ENCODE measurements at places on chromosomes 4 and X.

DNA sequence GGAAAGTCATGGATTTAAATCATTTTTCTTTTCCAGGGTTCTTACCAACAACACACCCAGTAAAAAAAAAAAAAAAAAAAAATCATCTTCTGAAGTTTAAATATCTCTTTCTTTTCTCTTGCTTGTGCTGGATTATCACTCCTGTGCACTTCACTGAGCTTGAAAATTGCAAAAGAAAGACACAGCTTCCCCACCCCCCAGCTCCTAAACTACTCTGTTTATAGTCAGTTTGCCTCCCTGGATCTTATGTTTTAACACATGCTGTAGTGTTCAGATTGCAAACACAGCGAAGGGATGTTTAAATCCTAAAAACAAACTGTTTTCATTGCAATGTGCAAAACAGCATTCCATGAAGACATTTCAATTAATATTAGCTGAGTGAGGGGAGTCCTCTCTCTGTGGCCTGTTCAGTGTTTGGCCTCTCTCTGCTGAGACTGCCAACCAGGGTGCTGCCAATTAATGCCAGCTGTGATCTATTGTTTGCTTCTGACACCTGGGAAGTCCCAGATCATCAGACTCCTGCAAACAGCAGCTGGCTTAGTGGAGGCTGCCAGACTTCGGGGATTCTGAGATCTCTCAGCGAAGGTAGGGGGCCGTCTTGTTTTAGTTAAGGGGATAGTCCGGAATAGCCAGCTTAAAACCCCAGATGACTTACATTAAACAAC, 171.1 kb upstream of the PITX2 start:
- DNase-seq = peak; percentile 17

DNA sequence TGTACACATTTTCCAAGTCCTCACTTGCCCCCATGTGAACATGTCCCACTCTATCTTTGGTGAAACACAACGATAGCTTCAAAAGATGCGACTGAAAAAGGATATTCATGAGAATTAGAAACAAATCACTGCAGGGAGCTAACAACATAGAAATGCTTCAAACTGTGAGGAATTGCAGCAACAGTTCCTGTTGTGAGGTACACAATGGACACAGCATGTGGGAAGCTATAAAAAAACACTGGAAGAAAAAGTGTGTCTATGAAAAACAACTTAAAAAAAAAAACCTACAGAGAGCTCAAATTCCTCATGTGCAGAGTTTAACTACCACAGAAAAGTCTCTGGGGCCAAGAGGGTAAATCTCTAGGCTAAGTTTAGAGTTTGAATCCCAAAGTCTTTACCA, 51.6 kb upstream of the BLTP1 start:
- no peak for DNase-seq

DNA sequence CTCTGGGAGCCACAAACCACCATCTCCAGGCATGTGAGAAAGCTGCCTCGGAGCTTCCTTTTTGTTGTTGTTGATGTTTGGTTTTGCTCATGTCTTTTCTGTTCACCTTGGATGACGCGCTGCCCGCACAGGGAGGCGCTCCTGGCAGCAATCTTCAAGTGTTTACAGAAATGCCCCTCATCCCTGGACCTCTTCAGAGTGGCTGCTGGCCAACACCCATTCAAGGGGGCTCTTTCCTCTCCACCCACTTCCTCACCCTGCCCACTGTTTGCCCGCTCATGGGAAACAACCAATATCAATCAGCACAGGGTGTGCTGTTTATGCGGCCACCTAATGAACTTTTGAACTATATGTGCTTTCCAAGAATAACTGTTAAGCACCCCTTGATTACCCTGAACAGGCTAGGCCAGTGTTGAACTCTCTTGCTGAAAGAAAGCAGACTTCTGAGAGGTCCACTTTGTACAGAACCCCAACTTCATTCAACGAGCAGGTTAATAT, 355.1 kb upstream of the CLNK start:
- no peak for DNase-seq

- DNase-seq = no peak
These were observed 1454.8 kb downstream of the RPA4 start for GRCh38 chrX:98338544-98338943.

- peak; percentile 55 for DNase-seq
These were observed 622.1 kb downstream of the SPRY1 start for GRCh38 chr4:124018383-124019317.

- DNase-seq = no peak
These were observed 52.7 kb upstream of the NEIL3 start for GRCh38 chr4:177256950-177257349.

DNA sequence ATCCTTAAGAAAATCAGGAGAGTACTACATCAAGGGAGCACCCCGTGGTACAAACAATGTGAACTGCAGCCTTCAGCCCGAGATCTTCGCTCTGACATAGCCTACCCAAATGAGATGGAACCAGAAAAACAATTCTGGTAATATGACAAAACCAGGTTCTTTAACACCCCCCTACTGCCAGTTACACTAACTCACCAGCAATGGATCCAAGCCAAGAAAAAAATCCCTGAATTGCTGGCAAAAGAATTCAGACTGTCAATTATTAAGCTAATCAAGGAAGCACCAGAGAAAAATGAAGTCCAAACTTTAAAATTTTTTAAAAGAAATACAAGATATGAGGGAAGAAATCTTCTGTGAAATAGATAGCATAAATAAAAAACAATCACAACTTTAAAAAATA, 101.7 kb upstream of the KLF8 start:
- DNase-seq = no peak

DNA sequence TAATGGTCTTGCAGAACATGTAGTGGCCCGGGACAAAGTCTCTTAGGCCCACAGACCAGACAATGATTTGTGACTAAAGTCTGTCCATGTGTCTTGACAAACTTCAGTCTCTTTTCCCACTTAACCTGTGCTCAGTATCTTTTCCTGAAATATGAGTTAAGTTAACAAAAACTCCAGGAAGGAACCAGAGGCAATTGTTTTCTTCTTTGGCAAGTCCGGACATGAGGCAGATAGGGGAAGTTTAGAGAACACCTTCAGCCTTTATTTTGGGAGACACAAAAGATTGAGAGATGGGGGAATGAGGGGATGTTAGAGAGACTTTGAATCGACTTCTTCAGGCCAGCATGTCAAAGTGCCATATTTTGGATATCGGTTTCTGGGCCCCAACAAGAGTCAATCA, 80.2 kb upstream of the FRMPD4 start:
- no peak for DNase-seq

DNA sequence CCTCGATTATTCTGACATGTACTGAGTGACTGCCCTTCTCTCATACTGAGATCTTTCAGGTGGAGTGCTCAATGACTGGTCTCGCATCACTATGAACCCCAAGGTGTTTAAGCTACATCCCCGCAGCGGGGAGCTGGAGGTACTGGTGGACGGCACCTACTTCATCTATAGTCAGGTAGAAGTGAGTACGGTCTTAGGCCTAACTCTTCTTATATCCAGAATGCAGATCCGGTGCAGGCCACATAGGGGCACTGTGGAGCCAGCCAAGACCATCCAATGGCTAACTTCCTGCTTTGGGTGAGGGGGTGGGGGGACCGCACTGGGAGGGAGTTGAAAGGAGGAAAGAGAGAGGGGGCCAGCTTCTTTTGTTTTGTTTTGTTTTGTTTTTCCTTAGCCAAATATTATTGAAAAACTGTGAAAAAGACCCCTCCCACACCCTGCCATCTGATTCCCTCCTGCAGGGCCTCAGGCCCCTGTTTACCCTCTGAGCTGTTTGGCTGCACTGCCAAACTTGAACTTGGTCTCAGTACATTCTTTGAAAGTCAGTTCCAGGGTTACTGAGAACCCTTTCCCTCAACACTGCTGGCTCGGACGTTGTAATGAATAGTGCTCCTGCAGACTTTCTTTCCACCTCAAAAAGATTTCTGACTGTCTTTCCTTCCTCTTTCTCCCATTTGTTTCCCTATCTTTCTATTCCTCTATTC, 16.2 kb downstream of the AWAT2 start:
- no peak for DNase-seq

DNA sequence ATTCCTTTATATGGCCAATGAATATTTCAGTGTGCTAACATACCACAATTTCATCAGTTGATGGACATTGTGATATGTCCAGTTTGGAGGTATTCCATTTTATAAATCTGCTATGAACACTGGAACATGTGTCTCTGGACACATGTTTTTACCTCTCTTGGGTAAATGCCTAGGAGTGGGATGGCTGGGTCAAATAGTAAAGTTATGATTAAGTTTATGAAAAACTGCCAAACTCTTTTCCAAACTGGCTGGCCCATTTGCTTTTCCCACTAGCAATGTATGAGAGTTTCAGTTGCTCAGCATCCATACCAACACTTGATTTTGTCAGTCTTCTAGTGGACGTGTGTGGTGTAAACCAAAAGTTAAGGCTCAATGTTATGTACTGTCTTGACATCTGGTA, 40.5 kb downstream of the CEP44 start:
- DNase-seq = no peak

GRCh38 chr4:72365016-72365415, 204.0 kb downstream of the ADAMTS3 start:
- no peak for DNase-seq

DNA sequence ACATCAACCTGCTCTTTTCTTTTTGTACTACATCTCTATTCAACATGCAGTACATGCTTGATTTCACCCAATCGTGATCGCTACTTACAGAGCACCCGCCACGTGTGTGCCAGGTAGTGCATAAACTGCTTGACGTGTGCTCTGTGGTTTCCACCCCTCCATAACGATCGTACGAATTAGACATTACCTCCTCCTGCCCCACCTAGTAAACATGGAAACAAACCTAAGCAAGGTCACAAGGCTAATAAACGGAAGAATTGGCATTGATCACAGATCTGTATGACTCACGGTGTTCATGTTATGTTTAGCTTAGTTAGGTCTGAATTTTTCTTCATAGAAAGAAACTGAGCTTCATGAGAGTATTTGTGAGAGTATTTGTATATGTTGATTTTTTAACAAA, 64.1 kb downstream of the STX18 start:
- no peak for DNase-seq

Measured in hepatocyte (in vitro differentiated cells).